ENCODE measurements at places on chromosomes 12 and 14.

- no peak for DNase-seq
Measured at GRCh38 chr14:90318016-90318415, 13.7 kb downstream of the NRDE2 start.

- DNase-seq: no peak
Measured at GRCh38 chr14:98819132-98819866, 452.7 kb downstream of the BCL11B start.

DNA sequence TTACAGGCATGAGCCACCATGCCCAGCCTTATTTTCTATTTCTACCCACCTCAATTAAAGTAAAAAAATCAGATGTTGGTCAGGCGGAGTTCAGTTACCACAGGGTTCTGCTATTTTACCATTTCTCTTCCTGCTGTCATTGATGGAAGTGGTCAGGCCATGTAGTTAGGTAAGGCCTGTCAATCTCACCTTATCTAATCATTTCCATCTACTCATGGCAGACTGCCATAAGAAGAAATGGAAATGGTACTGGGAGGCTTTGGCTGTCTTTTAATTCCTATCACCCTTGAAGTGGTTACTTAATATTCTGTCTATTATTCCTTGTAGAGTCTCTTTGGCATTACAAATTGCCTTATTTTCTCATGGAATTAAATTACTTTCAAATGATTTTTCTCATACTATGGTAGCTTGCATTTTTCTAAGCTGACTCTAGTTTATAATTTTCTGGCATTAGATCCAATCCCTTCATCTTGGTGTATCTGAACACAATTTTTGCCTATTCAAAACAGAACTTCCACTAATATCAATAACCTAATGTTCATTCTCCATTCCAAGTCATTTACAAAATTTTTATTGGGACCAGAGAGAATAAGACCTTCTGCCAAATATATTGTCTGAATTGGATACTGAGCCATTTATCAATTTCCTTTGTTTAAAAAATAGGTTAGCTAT lies 198.7 kb downstream of the DACT1 start:
- no peak for DNase-seq

DNA sequence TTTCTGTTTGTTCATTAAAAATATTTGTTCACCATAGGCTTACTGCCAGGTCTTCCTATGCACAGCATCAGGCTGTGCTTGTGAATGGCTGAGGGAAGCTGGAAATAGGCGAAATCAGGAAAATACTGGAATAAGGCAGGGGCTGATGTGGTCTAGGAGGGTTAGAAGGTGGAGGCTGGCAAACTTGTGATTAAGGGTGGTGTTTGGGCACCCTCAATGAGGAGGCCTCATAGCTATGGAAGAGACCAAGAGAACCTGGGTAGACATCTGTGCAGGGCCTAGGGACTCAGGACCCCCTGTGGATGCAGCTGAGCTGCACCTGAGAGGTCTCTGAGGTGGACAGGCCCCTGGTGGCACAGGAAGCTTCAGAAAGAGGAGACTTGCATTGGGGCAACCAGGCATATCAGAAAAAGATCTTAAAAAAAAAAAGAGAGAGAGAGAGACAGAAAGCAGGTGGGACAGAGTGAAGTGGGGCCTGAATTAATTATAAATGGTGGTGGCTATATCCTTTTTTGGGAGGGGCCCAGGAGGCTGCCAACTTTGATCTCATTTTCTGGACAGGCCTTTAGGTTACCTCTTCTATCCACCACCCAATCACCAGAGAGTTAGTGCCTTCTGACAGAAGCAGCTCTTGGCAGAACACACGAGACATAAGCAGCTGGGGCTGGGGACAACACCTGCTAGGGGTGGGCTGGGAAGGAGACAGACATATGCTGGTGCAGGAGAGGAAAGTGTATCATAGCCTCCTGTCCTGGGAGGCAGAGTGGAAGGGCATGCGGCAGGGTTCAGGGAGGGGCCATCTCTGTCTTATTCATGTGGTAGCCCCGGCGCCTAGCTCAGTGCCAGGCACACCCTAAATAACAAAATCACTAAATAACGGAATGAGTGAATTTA lies 46.7 kb upstream of the ATP23 start:
- no peak for DNase-seq

GRCh38 chr12:121789800-121790728 lies 3.4 kb downstream of the RHOF start:
- DNase-seq: no peak
